ENCODE measurements at places on chromosomes 12 and 14. TPM values are rescaled to one million over a fixed set of nuclear protein-coding genes. Genes with fewer than 3 reads are reported as not detected.

Gene BRAP
- 19.6 TPM for polyA plus RNA-seq

Gene HPD
- 0.31 TPM for polyA plus RNA-seq

Gene NDUFA9
- polyA plus RNA-seq: 126 TPM

Gene OR6C68
- not detected for polyA plus RNA-seq

Gene MANSC4
- polyA plus RNA-seq: not detected

Gene ZBTB39
- 2.9 TPM for polyA plus RNA-seq

Gene B4GALNT3
- polyA plus RNA-seq: 6.9 TPM

Gene DTD2
- 7.6 TPM for polyA plus RNA-seq

Gene FMNL3
- 10.1 TPM for polyA plus RNA-seq

Gene CLMN
- polyA plus RNA-seq: 10.7 TPM

Gene OR4Q3
- polyA plus RNA-seq: not detected

Gene DYRK4
- 19.3 TPM for polyA plus RNA-seq

Gene MYF5
- polyA plus RNA-seq: not detected

Gene PTGER2
- not detected for polyA plus RNA-seq

Gene KRT79
- polyA plus RNA-seq: not detected

Gene KRT85
- polyA plus RNA-seq: not detected

Gene P2RX4
- 16.1 TPM for polyA plus RNA-seq

Gene RNASE7
- polyA plus RNA-seq: not detected

Data from brain (organoid and tissue), 16 donors.